ENCODE measurements at places on chromosomes 2 and 18. TPM values are rescaled to one million over a fixed set of nuclear protein-coding genes. Genes with fewer than 3 reads are reported as not detected.

The CCDC88A gene
- 41.5 TPM for total RNA-seq

The LRP1B gene
- total RNA-seq: under 0.01 TPM

The RBM44 gene
- total RNA-seq: 0.91 TPM

The PTPRM gene
- 37.2 TPM for total RNA-seq

The IGFBP5 gene
- 5.9 TPM for total RNA-seq

Measured in epithelial cell of umbilical artery (primary cell).